ENCODE measurements at places on chromosomes 5 and 9.

GRCh38 chr9:14770592-14770991 is 48.1 kb upstream of the CER1 start:
- DNase-seq, result no peak

DNA sequence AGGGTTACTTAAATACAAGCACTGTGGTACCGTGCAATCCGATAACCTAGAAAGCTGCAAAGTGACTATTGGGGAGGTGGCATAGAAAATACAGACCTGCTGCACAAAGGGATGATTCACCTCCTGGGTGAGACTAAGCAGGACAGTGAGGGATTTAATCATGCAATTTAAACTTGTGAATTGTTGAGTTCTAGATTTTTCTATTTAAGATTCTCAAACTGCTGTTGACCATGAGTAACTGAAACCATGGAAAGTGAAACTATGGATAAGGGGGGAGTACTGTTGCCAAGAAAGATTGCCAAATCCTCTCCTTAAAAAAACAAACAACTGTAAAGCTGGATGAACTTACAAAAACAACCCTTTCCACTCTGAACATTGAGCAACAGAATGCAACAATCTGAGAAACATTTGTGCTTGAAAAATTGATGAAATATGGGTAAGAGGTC is 61.5 kb upstream of the NUDT12 start:
- no peak for DNase-seq

DNA sequence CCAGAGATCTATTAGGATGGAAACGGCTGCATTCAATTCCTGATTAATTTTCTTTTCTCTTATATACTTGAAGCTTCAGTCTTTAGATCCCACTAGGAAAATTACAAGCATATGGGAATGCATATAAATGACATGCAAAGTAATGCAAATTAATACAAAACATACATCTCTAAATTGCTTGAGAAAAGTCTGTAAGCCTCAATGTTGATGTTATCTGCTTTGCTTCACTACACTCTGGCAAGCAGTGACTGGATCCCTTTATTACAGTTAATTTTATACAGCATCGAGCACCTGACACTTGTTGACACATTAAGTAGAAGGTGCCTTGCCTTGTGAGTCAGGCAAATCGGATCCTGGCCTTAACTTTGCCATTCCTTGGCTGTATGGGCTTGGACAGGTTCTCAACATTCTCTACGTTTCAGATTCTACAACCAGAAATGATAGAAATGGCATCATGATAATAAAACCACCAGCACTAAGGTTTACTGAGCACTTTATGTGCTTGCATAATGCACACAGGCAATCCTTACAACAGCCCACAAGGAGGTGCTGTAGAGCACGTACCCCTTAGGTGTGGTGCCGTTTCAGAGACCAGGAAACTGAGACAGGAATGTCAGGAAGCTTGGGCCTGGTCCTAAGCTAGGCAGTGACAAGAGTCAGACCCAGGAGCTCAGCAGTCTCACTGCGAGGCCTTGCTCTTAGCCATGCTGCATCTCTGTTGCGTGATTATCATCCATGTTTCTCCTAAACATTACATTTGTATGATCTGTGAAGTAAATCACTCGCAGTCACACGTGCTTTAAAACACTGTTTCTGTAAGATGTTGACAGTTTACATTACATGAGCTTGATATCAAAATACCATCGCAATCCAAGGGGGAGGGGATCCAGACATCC is 2.7 kb downstream of the GCNT4 start:
- DNase-seq, result no peak

GRCh38 chr9:116975126-116975525 is 288.0 kb downstream of the TRIM32 start:
- no peak for DNase-seq

- no peak for DNase-seq
Measured at GRCh38 chr5:151647320-151647861, 39.3 kb downstream of the SPARC start.

DNA sequence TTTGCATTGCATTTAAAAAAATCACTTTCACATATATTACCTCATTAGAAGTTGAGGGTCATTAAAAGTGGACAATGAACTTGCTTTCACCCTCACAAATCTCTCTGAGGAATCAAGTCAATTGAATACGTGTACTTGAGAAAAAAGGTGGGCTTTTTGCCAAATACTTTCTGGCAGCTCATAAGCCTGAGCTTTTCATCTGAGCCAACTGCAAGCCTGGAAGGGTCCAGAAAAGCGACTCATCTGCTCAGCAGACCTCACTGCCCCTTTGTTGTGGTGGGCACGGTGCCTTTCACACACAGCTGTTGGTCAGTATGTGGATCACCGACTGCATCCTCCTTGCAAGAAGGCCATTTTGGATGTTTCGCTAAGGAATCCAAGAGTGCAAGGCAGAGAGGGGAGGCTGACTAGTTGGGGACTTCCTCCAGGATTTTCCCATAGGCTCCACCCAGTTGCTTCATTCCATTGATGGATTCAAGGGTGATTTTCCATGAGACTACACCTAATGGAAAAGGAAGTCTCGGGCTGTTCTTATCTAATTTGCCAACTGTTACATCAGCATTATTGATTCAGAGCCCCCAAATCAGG is 564.7 kb downstream of the PDE4D start:
- no peak for DNase-seq

DNA sequence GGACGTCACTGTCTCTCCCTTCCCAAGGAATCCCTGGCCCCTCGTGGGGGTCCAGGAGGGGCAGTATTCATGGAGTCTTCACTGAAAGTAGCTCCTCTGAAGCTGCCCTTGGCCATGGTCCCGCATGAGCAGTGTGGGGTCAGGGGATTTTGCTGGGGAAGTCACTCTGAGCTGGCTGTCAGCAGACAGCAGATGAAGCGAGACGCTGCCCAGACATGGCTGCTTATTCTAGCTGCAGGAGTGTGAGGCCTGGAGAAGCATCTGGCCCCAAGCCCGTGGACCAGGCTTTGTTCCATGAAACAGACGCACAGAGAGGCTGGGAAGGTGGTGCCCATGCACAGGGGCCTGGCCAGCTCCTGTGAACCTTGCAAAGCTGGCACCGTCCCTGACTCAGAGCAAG is 21.5 kb upstream of the ASS1 start:
- peak; percentile 82 for DNase-seq

DNA sequence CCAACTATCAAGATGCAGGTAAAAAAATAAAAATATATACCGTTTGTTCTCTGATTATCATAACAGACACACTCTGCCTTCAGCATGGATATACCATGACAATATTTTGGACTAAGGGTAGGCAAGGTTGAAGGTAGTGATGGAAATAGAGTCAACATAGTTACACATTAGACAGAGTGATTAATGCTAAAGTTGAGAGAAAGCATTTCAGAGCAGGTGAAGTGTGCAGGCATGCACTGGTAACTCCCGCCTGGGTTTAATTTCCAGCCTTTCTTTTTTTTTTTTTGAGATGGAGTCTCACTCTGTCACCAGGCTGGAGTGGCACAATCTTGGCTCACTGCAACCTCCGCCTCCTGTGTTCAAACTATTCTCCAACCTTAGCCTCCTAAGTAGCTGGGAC is 458.5 kb downstream of the TLR4 start:
- DNase-seq, result no peak

DNA sequence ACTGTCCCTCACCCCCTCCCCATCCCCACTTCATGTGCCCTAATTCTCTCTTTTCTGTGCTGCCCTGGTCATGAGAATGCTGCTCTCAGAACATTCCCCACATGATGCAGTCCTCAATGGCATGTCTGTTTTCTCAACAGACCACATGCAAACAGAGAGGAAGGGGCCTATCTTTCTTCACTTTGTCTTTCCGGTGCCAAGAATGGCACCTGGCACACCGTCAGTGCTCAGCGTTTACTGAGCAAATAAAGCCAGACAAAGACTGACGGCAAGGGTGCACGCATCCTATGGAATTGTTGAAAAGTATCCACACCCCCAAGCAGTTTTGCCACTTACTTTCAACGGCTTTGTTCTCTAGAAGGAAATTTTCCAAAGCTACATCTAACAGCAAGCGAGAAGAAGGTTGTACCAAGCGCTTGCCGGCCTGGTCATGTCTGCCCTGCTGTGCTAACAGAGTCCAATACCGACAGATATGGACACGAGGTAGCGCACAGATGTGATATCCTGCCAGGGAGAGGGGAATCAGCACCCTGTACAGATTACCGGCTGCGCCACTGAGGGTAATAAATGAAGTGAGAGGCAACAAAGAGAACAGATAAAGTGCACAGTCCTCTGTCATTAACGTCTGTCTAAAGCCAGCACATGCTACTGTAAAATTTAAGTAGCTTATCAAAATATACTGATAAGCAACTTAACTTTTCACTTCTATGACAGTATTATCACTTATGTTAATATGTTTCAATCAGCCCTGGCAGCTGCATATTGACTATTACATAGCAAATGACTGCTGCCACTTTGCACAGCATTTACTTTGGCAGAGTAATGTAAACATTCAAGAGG is 251.7 kb downstream of the DENND1A start:
- DNase-seq, result no peak

GRCh38 chr5:171794470-171794960 is 8.9 kb downstream of the SMIM23 start:
- no peak for DNase-seq

Measured in posterior vena cava (tissue), 2 donors.